ENCODE measurements at places on chromosomes 1 and 21. TPM values are rescaled to one million over a fixed set of nuclear protein-coding genes. Genes with fewer than 3 reads are reported as not detected.

DYNLT5 gene
- total RNA-seq: 3.2 TPM

DNA sequence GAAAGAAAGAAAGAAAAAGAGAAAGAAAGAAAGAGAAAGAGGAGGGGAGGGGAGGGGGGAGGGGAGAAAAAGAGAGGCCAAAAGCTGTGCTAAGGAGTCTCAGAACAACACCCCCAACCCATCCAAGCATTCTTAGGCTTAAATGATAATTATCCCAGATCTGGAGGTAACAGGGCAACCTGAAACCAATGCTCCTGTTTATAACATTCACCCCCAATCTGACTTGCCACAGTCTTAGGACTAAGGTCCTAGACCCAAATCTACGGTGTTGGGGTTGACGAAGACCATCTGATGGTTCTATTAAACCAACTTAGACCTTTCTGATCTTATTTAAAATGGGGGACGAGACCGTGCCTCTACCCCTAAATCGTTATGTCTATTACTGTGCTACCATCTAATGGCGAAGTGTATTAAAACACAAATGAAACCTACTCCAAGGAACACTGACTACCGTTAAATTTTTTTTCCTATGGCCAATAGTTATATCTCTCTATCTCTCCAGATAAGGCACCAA, 119.3 kb upstream of the CDC42BPA start:
- DNase-seq: no peak

TSPAN2 gene
- 13.3 TPM for total RNA-seq

DNA sequence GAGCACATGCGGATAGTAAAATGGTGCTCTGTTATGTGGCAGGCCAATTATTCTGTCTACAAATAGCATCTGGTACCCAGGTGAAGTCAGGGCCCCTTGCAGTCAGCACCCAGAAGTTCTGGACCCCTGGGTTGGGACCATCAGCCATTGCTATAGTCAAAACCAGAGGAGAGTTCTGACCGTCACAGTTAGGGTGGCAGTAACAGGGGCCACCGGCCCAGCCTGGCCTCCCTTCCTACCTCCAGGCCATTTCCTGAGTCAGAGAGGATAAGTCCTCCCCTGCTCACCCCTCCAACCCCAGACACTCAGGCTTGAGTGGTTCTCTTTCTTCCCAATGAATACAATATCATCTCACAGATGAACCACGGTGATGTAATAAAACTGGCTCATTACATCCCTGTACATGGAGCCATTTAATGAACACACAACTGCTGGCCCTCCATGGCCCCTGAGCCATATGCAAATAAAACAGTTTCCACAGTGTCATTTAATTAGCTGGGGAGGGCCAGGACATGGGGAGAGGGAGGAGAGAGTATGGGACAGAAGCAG, 673.6 kb downstream of the MATN1 start:
- DNase-seq: no peak

DNA sequence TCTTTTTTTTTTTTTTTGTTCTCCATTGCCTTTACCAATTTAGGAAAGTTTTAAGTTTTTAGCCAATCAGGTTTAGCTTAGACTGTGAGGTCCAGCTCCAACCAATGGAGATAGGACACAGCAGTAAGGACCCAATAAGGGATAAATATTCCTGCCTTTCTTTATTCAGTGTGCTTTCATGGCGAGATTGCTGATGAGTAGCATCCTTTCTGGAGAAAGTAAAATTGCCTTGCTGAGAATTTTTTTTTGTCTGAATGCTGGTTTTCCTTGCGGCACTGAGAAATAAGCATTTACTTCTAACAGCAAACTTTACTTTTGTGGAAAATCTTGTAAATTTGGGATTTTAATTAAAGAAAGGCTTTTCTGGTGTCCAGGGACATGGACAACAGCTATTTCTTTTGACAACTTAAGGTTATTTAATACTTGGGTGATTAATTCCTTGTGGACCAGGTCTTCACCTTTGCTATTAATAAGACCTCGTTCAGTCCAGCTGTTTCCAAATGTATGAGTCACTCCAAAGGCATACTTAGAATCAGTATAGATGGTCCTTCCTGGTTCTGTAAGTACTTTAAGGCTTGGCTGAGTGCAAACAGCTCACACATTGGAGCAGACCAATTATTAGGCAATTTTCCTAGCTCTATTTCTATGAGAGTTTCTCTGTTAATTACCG, 54.1 kb downstream of the SERINC2 start:
- DNase-seq: no peak

GRCh38 chr21:15894596-15894995, 164.8 kb downstream of the USP25 start:
- no peak for DNase-seq
